ENCODE measurements at places on chromosomes 12 and 14.
A peak's percentile ranks its signal among the peaks of the same experiment; 100 is the strongest.

GRCh38 chr14:63611078-63611477 lies 30.6 kb downstream of the WDR89 start:
- DNase-seq, result no peak

- DNase-seq, result peak; percentile 50
These were observed 181.0 kb upstream of the BMP4 start for GRCh38 chr14:54137614-54137961.

DNA sequence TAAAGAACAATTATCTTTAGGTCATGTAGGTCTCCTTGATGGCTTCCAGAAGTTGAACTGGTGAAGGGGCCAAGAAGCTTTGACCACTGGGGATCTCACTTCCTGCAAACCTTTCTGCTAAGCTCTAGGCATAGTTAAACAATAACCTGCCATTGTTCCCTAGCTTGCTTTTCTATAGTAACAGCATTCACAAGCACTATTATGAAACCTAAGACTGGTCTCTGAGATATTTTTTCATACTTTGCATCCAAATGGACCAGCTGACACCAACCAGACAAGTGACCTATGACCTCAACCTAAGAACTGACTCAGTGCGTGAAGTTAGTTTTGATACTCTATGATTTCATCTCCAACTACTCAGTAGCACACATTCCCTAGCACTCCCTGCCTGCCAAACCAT lies 129.1 kb downstream of the PTPRB start:
- no peak for DNase-seq

DNA sequence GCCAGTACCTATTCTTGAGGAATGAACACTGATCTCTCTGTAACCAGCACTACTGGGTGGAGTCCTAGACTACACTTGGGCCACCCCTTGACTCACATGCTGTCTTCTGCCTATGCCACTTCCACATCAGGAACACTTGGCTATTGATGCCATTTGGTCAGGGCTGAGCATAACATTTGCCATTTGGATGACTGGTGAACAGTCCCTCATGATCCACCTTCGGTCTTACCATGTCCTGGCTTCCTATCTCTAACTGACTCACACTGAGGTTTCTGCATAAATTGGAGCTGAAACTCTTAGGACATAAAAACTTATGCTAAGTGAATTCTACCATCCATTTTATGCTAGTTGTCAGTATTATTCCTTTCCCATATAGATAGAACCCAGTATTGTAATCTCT lies 91.7 kb upstream of the PELI2 start:
- DNase-seq, result no peak

- peak; percentile 25 for DNase-seq
These were observed 5.4 kb downstream of the KCNH5 start for GRCh38 chr14:63039866-63040265.

- DNase-seq, result no peak
These were observed 21.2 kb downstream of the GALNT9 start for GRCh38 chr12:132307976-132308852.

- DNase-seq, result no peak
These were observed 116.2 kb downstream of the NUAK1 start for GRCh38 chr12:106022568-106023012.

DNA sequence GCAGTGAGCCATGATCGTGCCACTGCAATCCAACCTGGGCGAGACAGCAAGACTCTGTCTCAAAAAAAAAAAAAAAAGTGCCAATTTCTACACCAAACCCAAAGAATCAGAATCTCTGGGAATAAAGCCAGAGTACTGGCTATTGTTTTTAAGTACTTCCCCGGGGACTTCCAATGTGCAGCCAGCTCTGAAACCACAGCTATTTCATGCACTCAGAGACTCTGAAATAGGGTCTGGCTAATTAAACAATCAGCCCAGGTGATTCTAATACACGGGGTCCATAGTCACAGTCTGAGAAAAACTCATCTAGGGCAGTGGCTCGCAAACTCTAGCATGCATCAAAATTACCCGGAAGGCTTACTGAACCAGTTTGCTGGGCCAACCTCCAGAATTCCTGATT lies 56.3 kb downstream of the SIX6 start:
- DNase-seq, result no peak

DNA sequence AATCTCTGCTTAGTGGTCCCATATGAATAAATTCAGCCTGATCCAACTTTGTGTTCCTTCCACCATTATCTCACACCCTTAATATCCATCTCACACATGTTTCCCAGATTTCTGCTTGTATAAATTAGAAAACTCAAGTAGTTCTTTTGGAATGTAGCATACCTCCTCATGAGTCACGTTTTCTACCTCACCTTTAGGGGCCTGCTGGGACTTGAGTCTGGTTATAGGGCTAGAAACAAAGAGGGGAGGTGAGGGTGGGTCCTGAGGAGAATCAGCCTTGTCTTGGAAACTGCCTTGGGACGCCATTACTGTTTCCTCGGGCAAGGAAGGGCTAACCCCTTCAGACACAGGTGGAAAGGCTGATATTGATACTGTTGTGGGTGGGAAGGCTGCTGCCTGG lies 51.1 kb downstream of the EMP1 start:
- DNase-seq, result no peak

DNA sequence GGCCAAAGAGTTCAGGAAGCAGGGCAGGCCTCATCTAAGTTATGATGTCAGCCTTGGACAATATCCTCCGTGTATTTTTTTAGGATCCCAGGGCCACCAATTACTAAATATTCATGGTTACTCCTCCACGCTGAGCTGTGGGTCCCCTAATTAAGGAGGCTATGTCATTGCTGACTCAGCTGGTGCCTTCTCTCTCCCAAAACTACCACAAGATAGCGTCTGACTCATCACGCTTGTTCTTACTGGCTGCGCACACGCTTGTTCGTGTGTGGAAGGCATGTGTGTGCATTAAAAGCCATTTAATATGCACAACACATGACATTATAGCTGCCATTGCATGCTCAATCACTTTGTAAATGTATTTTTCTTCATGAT lies 78.3 kb downstream of the GSC start:
- no peak for DNase-seq

- no peak for DNase-seq
These were observed 8.8 kb upstream of the ACVRL1 start for GRCh38 chr12:51898506-51898905.

GRCh38 chr14:59622631-59623030 lies 46.0 kb upstream of the CCDC175 start:
- no peak for DNase-seq

DNA sequence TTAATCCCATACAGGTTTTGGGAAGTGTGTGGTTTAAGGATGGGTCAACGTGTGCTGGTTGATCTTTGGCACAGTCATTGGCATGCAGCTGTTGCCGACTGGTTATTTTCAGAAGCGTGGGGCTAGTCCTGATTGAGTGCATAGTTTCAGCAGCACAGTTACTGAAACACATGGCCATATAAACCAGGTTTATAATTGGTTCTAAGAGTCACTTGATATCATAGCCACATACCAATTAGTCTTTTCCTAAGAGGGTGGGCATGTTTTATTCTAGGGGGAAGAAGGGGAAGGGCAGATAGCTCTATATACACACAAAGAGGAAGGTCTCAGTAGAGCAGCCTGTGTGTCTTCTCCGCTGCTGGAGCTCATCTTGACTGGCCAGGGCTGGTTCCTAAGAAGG lies 11.0 kb upstream of the RPS6KL1 start:
- no peak for DNase-seq

GRCh38 chr14:99121319-99121875 lies 150.6 kb downstream of the BCL11B start:
- no peak for DNase-seq

DNA sequence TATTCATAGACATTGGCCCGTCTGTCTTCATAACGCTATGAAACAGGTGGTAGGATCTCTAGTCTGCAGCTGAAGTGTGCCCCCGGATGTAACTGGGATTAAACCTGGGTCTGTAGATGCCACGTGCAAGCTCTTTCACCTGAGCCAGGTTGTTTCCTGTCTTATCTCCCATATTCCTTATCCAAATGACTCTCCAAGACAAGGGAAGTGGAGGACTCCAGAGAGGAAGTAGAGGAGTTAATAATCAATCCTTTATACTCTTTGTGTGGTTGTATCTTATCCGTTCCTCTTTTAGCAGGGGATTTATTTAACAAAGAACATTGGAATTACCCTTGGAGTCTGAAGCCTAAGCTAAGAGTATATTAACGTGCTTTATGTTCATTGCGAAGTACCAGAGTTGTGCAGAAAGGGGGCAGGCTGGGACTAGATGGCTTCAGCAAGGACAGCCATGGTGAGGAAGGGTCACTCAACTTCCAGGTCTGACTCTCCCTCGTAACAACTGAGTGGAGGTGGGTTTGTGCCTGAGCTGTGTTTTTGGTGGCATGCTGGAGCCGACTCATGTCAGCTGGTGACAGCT lies 82.8 kb downstream of the RIN3 start:
- no peak for DNase-seq

- peak; percentile 39 for DNase-seq
These were observed 25.7 kb downstream of the KLRK1 start for GRCh38 chr12:10363914-10364814.

GRCh38 chr12:26124446-26125399 lies at the start of gene BHLHE41:
Gene BHLHE41, minus strand, starts transcription at chr12:26125037. Its CDS starts 258 bp downstream, at chr12:26124779.
- peak; percentile 81 for DNase-seq

GRCh38 chr12:121828306-121828705 lies 24.5 kb downstream of the SETD1B start:
- no peak for DNase-seq

DNA sequence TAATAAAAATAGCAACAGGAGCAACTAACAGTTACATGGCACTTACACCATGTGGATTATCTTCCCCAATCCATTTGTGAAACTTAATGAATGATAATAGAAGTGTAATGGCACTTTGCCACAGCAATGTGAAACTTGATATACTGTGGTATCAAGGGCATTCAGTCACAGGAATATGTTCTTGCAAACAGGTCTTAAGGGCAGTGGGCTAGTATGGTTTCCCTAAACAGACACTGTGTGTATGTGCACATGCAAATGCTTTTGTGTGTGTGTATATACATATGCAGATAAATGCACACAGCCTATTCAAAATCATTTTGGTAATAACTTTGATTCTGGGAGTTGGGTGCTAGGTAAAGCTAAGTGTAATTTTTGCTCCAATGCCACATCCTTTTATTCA lies 26.2 kb upstream of the ARHGAP5 start:
- no peak for DNase-seq

All from LoVo (cell line).